ENCODE measurements at places on chromosomes 12 and 14.

GRCh38 chr12:53065975-53066931, 12.9 kb downstream of the SPRYD3 start:
- DNase-seq, result peak; percentile 83

DNA sequence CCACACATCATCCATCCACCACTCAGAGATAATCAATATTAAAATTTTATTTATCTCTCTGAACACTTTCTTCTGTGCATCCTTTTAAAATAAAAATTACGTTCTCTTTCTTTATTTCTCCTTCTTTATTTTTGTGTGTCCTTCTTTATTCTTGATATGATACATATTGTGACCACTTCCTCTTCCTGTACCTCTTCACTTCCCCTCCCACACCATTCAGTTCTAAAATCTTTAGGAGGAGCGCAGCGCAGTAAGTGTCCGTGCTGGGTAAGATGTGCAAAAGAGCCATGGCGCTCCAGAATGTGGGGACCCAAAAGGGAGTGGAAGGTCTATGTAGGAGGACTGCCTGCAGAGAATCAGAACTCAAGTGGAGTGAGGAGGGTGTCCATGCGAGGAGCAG, 256.7 kb downstream of the ITPR2 start:
- no peak for DNase-seq

GRCh38 chr14:60311417-60311816, 62.4 kb downstream of the PPM1A start:
- no peak for DNase-seq

- no peak for DNase-seq
Measured at GRCh38 chr14:105627701-105628100, 101.3 kb downstream of the TMEM121 start.

GRCh38 chr14:69059658-69060623, 80.8 kb upstream of the ACTN1 start:
- DNase-seq, result no peak

- no peak for DNase-seq
Measured at GRCh38 chr12:7193674-7194073, 4.2 kb downstream of the PEX5 start.

- DNase-seq, result no peak
Measured at GRCh38 chr14:75120541-75121291, 6.1 kb downstream of the NEK9 start.

DNA sequence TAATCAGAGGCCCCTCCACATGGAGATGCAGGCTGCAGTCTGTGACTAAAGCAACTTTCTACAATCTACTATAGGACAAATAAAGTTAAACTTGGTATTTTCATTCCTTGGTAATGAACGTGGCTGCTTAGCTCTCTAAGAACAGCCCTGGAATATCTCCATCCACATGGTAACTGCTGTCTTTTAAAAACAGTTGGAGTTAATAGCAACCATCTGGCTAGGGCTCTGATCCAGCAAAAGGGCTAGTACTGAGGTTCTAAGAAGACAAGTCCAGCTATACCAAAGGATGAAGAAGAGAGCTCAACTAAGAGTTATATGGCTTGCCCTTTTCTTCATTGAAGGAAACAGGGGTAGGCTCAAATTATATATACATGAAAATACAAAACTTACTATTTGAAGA, 920.1 kb downstream of the FLRT2 start:
- DNase-seq, result no peak

DNA sequence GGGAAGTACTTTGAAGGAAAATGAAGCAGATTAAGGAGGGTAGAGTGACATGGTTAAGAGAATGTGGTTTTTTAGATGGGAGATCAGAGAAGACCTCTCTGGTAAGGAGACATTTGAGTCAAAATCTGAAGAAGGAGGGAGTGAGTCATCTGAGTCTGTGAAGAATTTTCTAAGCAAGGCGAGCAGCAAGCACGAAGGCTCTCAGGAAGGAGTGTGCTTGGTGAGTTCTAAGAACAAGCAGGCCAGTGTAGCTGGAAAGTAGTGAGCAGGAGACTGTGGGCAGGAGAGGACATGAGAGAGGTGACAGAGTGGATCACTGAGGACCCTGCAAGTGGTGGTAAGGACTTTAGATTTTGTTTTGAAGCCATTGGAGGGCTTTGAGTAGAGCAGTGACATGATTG, 76.3 kb upstream of the FUT8 start:
- DNase-seq, result no peak

DNA sequence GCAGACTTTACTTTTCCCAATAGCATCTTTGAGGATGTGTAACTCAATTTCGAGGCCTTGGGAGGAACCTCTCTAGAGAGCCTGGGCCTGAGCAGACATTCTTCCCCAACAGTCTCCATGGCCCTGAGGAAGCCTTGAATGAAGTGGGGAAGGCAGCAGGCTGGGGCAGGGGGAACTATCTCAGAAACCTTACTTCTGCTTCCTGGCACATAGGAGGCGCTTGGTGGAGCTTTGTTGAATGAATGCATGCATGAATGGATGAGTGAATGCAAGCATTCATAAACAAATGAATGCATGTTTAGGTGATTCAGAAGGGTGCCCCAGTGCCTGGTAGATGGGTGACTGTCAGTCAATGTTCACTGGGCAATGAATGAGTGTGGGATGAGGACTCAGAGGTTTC, 58.3 kb downstream of the GALNT16 start:
- no peak for DNase-seq

DNA sequence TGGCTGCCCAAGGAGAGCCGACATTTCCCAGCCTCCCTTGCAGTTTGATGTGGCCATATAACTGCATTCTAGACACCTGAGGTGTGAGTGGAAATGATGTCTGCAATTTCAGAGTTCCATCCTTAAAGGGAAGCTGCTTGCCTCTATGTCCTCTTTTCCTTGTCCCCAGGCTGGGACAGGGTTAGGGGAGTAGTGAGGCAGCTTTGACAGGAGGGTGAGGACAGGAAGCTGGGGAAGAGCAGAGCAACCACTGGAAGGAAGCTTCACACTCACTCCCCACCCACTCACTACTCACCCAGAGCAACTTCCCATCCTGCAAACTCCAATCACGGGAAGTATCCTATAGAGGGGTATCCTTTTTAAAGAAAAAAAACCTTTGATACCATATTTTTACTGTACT, 28.9 kb upstream of the LTA4H start:
- DNase-seq, result no peak

GRCh38 chr14:33668066-33668465, 282.8 kb downstream of the EGLN3 start:
- no peak for DNase-seq

DNA sequence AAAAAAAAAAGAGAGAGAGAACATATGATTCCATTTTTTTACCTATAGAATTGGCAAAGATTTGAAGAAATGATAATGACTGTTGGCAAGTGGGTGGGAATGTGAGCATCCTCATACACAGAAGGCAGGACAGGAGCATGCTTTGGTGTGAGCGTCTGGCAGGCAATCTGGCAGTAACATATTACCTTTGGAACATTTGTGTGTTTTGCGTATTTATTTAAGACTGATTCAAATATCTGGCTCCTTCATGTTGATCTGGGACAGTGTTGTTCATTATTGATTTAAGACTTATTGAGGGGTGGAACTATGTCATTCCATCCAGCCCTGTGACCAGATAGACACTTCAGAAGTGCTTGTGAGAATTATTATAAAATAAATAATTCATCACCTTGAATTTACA, 53.1 kb downstream of the PPP1R36 start:
- no peak for DNase-seq

DNA sequence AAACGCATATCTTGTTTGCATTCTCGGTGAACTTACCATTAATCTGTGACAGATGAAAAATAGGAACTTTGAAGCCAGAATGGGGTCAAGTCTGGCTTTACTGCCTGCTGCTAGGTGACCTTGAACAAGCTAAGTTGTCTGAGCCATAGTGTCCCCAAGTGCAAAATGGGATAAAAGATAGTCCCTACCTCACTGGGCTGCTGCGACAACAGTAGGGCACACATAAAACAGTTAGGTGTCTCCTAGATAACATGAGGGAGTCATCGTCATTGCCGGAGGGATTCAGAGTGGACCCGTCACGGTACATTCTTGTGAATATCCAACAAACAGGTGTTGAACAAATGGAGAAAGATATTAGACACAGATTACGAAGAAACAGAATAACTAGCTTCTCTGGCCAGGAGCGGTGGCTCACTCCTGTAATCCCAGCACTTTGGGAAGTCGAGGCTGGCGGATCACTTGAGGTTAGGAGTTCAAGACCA, 71.2 kb downstream of the NINJ2 start:
- no peak for DNase-seq

DNA sequence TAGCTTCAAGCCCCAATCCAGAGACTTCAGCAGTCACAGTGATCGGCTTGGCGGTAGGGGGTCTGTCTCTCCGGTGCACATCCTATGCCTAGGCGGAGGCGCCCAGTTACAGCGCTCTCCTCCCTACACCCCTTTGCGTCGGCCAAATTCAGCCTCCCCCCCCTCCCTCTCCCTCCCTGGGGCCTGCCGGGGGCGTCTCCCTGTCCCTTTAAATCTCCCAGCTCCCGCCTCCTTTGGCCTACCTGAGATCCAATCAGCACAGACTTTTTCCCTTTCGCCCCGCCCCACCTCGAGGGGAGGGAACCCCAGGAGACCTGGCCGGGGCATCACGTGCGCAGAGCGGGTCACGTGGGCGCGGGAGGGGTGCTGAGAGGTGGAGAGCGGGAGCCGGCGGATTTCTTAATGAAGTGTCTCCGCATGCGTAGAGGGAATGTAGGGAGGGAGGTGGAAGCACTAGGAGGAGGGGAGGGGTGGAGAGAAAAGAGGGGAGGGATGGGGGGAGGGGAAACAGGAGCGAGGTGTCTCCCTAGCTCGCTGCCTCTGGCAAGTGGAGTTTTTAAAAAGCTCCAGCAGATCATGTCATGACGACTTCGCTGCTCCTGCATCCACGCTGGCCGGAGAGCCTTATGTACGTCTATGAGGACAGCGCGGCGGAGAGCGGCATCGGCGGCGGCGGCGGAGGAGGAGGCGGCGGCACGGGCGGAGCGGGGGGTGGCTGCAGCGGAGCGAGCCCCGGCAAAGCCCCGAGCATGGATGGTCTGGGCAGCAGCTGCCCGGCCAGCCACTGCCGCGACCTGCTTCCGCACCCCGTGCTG, at the start of gene HOXC13:
TSS of gene HOXC13 (plus strand) at position 506 of the 815 bp plus-strand sequence. CDS start at position 582, 76 bp downstream.
- DNase-seq, result peak; percentile 90

GRCh38 chr12:129325566-129325965, 472.3 kb downstream of the GLT1D1 start:
- no peak for DNase-seq

DNA sequence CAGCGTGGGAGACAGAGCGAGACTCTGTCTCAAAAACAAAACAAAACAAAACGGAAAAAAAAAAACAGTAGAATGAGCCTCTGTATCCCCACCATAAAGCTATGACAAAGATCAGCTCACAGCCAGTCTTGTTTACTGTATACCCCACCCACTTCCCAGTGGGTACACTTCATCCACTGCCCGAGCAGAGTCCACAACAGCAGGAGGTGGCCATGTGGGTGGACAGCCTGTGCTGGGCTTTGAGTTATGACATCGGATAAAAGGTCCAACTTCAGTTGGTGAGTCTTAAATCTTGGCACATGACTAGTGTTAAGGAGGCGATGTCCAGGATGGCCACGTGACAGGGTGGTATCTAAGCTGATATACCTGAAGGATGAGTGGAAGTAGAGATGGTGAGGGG, 34.8 kb upstream of the MAPKAPK5 start:
- DNase-seq, result no peak

GRCh38 chr12:119412811-119413794, 78.6 kb downstream of the CCDC60 start:
- DNase-seq, result peak; percentile 82

DNA sequence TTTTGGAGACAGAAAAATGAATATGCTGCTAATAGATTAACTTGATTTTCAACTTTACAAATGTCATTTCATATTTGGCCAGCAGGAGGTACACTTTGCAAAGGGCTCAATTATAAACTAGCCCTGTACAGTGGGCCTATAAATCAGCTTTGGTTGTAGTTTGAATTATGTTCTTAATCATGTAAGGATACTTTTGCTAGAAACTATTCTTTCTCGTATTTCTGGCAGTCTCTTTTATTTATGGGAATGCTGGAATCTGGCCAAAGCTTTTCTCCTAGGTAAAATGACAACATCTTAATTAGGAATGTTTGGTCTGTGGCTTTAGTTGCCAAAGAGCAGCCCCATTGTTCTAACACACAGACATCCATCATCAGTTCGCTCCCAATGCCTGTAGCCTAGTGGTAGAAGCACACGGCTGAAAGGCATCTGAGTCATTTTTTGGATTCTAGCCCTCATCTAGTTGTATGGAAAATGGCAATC, 1322.3 kb upstream of the SEL1L start:
- no peak for DNase-seq

- DNase-seq, result no peak
Measured at GRCh38 chr14:51070726-51071125, 24.2 kb downstream of the TRIM9 start.

DNA sequence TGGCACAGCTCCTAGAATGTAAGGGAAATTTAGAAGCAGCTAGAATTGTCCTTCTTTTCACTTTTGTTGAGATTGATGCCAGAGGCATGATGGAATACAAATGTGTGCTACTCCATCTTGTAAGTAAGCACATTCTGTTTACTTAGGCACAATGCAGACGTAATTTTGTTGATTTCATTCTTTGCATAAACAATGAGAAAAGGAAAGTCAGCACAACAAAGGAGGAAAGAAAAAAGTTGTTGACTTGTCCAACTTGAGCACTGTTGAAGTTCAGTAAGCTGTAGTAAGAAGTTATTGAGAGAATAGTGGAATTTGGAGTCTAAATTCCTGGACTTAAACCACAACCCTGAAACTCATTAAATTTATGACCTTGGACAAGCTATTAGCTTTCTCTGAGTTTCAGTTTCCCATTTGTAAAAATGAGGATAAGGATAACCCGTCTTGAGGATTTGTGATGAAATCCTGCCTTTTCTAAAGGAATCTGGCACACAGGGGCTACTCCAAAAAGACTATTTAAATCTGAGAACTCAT, 19.4 kb upstream of the CNTN1 start:
- DNase-seq, result no peak

GRCh38 chr14:53537422-53538315, 384.5 kb upstream of the DDHD1 start:
- no peak for DNase-seq

DNA sequence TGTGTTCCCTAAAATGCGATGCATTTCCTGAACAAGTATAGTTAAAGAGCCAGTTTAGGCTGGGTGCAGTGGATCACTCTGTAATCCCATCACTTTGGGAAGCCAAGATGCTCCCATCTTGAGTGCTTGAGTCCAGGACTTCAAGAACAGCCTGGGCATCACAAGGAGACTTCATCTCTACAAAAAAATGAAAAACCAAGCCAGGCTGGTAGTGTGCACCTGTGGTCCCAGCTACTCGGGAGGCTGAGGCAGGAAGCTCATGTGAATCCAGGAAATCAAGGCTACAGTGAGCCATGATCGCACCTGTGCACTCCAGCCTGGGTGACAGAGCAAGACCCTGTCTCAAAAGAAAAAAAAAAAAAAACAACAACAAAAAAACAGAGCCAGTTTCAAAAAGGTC, 26.3 kb downstream of the HECTD1 start:
- DNase-seq, result no peak

DNA sequence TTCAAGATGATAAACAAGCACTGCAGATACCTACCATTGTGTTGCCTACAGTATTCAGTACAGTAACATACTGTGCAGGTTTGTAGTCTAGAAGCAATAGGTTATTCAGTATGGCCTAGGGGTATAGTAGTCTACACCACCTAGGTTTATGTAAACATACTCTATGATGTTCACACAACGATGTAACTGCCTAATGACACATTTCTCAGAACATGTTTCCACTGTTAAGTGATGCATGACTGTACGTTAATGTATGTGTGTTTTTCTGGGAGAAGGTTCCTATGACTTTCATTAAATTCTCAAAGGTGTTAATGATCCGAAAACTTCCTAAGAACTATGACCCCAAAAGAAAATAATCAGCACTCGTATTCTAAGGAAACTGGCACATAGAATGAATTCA, 20.9 kb upstream of the CALM1 start:
- DNase-seq, result no peak

All from nephron progenitor cell (in vitro differentiated cells).